ENCODE measurements at places on chromosomes 6 and 20.
A peak's percentile ranks its signal among the peaks of the same experiment; 100 is the strongest.

GRCh38 chr6:144586986-144587385, 301.9 kb downstream of the UTRN start:
- DNase-seq: no peak

- peak; percentile 49 for DNase-seq
Measured at GRCh38 chr6:25556516-25556915, 95.5 kb upstream of the SCGN start.

- no peak for DNase-seq
Measured at GRCh38 chr6:30998785-30999184, 11.5 kb upstream of the MUC22 start.

DNA sequence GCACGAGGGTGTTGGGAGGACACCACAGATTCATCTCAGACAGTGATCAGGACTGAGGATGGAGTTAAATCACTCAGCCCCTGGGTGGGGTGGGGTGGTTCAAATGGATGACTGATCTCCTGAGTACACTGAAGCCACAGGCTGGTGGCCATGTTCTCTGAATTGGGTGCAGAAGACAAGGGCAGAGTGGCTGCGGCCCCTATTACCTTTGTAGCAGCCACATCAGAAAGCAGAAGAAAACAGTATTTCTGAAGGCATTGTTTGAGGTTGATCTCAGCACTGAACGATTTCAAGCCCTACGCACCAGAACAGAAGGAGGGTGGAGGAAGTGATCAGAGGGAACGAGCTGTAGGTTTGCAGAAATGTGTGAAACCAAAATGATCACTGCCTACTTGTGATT, 71.6 kb downstream of the SH3BGRL2 start:
- no peak for DNase-seq

GRCh38 chr6:167272696-167273379, 18.3 kb upstream of the UNC93A start:
- DNase-seq: no peak

DNA sequence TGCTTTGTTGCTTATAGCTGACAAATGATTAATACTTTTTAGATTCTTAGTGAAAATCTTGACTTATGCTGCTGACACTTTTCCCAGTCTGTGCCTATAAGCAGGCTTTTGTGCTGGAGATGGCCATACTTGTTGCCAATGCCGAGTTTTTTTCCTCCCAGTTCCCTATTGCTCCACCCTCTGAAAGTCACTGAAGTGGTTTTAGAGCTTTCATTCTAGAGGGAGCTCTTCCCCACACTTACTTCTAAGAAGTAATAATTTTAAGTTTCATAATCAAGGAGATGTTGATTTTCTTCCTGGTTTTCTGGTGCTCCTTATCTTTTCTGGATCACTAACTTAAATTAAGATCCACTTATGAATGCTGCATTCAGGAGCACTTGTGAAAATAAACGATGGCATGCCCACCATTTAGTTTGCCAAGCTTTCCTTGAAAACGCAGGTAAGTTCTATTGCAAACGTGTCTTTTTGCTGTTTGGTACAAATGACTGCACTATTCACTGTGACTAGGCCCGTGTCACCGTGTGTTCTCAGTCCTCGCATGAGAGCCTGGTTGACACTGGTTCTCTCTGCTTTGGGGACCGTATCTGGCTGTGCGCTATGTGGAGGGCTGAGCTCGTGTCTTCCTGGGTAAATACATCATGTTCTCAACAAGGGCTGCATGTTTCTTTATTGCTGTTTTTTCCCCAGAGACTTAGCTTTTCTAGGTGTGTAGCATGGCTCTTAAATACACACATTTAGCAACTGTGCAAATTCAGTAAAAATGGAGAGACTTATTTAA, 50.2 kb downstream of the GFRA4 start:
- DNase-seq: no peak

Data from Caki2 (cell line).